ENCODE measurements at places on chromosomes 6 and 20.

GRCh38 chr6:16698997-16699868 lies 62.0 kb downstream of the ATXN1 start:
- DNase-seq: peak; percentile 67

DNA sequence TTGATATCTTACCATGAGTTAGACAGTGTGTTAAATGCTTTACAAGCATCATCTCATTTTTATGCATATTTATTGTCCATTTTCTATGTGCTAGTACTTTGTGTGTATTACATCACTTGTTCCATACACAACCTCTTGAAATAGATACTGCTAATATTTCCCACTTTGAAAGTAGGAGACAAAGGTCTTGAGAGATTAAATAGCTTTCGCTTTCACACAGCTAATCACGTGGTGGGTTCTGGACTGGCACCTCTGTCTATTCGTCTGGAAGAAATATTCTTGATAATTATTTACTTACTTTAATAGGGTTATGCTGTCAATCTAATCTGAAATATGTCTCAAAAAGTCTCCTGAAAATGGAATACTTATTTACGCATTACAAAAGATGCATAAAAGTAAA lies 30.2 kb downstream of the EPHA7 start:
- no peak for DNase-seq

GRCh38 chr6:87982134-87982533 lies 65.5 kb upstream of the SPACA1 start:
- DNase-seq: no peak

- DNase-seq: no peak
Observed at GRCh38 chr6:52221302-52221701, 23.0 kb downstream of the IL17F start.

DNA sequence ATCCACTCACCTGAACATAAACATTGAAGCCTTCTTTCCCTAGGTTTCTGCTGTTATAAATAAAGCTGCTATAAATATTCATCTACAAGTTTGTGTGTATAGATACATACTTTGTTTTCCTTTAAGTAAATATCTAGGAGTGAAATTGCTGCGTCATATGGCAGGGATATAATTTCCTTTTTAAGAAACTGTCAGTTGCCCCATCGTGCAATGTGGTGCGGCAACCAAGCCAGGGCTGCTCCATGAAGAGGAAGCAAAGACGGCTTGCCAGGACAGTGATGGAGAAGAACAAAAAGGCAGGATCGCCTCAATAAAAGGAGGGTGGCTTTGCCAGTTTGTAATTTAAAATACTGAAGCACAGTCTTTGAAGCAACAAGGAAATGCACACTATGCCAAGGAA lies 36.6 kb downstream of the CITED2 start:
- DNase-seq: no peak

GRCh38 chr20:38343311-38344106 lies 2.8 kb upstream of the LBP start:
- no peak for DNase-seq

GRCh38 chr20:59350330-59351156 lies 50.1 kb downstream of the EDN3 start:
- no peak for DNase-seq

DNA sequence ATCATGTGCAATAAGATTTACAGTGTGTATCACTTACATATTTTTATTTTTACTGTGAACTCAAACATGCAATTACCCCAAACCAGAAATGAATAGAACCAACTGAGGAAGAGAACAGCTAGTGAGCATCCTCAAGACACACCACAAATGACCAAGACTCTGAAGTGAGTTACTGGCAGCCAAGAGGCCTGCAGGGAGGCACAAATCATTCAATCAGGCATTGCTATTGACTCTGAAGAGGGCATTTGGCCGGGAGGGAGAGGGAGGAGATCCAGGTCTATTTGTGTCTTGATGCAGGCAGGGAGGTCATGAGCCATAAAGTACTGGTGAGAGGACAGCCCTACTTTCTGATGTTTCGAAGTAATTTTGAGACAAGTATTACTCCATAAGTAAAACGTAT lies 257.7 kb downstream of the BCKDHB start:
- no peak for DNase-seq

DNA sequence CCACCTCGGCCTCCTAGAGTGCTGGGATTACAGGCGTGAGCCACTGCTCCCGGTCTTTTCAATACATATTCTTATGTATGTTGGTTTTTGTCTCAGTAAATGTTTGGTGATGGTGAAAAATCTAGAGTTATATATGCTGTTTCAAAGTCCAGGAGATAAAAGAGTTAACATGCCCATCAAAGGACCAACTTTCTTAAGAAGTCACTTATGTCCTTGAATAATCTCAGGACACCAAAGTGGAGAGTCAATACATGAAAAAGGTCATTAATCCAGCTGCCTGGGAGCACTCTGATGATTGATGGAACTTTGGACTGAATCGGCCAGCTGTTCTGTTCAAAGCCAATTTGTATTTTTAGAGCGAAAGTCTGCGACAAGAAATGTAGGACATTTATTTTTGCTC lies 59.8 kb upstream of the HDAC2 start:
- DNase-seq: no peak

DNA sequence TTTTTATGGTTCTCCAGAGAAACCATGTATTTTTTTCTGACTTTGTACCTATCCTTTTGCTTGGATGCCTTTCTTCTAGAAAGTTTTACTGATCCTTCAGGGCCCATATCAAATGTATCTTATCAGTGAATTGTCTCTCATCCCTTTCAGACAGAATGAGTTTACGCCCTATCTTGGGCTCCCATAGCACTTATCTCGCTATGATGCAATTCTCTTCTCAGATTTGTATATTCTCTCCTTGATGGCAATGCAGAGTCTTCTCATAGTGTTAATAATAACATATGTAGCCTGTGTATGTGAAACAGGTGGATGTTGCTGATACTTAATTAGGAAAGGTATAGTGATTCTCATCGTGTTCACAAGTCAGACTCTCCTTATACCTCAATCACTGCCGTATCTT lies 336.2 kb downstream of the UTRN start:
- DNase-seq: no peak

DNA sequence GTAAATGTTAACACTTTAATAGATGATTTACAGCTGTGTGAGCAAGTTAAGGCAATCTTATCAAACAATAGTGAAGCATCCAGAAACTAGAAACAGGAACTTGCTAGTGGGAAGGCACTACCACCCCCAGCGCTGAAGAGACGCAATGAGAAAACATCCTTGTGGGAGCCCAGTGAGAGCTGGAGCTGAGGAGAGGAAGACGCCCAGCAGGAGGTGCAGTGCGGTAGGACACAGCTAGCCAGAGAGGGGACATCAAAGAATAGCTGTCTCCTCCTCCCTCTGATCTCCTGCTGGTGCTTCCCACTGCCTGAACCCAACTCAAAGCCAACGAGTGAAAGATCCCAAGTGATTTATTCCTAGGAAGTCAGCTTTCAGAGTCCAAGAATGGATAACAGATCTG lies 140.3 kb downstream of the COL12A1 start:
- DNase-seq: no peak

DNA sequence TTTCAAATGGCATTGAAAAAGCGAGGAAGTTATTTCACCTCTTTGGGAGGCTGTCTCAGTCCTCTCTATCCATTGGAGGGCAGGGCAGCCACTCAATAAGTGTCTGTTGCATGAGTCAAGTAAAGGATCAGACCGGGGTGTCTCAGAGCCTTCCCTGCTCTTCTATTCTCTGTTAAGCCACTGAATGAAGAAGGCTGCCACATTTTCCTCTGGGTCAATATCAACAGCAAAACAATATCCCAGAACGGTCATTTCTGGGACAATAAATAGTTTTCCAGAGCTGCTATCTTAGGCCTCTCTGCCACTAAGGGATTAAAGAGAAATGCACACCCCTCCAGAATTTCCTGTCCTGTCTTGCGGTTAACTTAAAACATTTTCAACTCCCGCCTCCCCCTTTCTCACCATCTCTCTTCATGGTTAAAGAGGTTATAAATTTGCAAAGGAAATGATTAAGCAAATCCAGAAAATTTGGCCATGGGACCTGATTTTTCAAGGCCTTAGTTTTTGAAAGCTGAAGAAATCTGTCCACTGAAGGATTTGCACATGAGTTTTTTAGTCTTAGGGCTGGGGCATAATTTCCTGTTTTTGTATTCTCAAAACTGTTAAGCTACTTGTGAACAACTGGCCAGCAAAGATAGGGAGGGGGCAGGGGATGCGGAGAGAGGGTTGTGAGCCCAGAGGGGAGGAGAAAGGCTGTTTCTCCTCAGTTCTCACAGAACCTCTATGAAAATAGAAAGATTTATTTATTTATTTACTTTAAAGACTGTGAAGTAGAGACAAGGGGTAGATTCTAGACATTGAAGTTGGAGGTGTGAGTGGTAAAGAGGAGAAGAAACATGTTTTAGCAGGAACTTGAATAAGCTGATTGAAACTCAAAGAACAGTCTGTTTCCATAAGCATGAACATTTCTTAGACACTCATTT lies 135.7 kb downstream of the BCAS1 start:
- DNase-seq: peak; percentile 49

GRCh38 chr6:21608601-21609000 lies 15.1 kb downstream of the SOX4 start:
- DNase-seq: no peak

DNA sequence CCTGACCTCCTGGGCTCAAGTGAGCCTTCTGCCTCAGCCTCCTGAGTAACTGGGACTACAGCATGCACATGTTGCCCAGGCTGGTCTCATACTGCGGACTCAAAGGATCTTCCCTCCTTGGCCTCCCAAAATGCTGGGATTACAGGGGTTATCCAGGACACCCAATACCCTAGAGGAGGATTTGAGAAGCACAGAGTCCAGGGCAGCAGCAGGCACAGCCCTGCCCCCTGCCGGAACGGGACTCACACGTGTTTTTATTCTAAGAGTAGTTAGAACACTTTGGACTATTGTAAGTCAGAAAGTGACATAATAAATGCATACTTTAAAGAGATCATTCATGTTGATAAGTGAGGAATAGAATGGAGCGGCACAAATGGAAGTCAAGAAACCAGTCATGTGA lies 80.2 kb downstream of the C6orf118 start:
- DNase-seq: no peak

- no peak for DNase-seq
Observed at GRCh38 chr6:35492974-35493284, 4.0 kb downstream of the TEAD3 start.

GRCh38 chr6:128659878-128660622 lies 139.7 kb upstream of the PTPRK start:
- DNase-seq: no peak

- DNase-seq: no peak
Observed at GRCh38 chr20:63317061-63317460, 24.1 kb downstream of the COL20A1 start.

DNA sequence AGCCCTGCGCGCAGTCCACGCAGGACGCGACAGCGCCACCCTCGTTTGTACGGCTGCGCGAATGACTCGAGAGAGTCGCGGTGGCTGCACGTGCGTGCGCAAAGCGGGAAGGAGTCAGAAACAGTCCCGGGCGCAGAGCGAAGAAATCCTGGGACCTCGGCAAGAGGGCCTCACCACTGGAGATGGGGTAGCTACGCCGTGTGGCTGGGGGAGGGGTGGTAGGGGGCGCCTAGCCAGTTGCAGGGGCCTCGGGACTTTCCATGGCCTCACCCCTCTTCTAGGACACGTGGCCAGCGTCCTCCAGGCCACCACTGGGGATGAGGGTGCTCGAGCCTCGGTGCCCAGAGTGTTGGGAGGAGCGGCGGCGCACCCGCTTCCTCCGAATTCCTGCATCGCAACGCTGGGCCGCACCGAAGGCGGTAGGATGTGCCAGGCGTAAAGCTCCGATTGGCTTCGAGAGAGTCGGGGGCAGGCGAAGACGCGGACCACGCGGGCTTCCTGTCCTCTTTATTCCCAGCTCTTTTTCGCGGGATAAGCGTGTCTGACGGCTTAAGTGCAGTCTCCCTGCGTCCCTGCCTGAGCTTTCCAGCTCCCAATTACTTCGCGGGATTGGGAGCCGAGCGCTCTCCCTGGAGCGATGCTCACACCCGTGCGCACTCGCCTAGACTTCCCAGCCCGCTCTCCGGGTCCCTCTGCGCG lies 38.7 kb downstream of the NCR2 start:
- no peak for DNase-seq

- DNase-seq: no peak
Observed at GRCh38 chr6:137473598-137473997, 20.6 kb downstream of the OLIG3 start.

- DNase-seq: no peak
Observed at GRCh38 chr6:56946368-56946767, 8.5 kb upstream of the BEND6 start.

GRCh38 chr6:33779290-33779689 lies 9.6 kb downstream of the LEMD2 start:
- no peak for DNase-seq

GRCh38 chr6:6880745-6881437 lies 226.9 kb upstream of the RREB1 start:
- no peak for DNase-seq

DNA sequence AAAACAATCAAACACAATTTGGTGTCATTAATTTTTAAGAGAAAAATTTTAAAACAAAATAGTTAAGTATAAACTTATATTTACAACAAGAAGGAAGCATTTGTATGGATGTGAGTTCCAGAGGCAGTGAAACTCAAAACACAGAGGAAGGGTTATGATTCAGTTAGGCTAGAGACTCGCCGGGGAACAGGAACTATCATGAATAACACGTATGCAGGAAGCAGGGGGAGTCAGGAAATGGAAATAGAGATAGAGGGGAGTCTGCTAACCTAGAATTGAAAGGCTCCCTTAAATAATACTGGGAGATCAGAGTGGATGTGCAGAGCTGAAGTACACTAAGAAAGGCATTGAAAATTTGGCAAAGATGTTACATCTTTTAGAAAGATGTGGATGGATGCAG lies 14.2 kb upstream of the HLA-DRB1 start:
- no peak for DNase-seq

DNA sequence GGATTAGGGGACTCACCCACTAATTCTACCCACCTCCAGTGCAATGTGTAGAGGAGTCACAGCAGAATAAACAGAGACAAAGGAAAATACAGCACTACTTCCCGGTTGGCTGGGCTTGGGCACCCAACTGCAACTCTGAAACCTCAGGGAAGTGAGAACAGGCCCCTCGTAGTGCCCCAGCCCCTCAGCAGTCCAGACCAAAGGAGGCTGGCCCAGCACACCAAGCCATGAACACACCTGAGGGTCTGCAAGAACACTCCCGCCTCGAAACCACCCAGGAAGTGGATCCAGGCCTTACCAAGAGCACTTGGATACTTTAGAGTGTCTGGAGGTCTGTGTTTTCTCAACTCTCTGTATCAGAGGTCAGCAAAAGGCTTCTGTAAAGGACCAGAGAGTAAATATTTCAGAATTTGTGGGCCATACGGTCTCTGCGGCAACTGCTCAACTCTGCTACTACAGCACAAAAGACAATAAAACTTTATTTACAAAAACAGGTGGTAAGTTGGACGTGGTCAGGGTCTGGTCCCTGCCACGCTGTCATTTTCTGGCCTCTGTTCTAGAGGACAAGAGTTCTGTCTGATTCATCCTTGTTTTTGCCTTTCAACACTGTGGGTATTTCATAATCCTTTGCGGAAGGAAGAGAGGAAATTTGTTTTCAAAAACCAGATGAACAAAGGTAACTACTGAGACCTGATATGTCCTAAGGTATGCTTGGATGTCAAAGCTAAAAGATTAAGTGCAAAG lies 154.6 kb downstream of the PTPRT start:
- no peak for DNase-seq

Data from T-helper 1 cell (primary cell).